ENCODE measurements at places on chromosomes 1 and 21. TPM values are rescaled to one million over a fixed set of nuclear protein-coding genes. Genes with fewer than 3 reads are reported as not detected.

The LCE3E gene
- total RNA-seq: not detected

DNA sequence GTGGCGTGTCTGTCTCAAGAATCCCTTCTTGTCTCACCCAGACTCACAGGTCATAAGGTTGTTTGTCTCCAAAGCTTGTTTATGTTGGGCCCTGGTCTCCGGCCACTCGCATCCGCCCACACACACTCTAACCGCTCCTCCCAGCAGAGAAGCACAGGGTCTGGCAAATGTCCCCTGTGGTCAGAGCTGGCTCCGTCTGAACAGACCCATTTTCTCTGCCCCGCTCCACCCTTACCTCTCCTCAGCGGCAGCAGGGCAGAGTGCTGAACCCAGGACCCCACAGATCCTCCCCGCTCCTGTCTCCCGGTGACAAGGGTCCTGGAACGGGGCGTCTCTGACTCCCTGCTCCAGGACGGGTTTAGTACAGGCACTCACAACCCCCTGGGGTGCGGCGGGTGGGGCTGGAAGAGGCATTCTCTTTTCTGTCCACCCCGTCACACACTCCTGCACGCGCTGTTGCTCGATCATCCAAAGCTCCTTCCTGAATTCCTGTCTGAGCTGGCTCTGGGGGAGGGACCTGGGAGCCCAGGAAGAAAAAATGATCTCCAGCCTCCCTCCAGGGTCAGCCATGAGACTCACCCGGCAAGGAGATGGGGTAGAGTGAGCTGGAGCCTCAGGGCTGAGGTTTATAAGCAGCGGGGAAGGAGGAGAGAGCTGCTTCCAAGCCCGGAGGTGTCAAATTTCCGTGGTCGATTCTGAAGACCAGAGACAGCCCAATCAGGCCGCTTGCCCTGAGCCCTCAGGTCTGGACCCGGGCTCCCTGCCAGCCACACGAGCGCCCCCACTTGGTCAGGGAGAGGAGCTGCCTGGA, at the start of gene S100A13:
S100A13 (minus strand) TSS at position 602 of the 811 bp plus-strand sequence. CDS start 1,033 bp downstream, outside the sequence.
- DNase-seq: peak; percentile 89

The FOXO6 gene
- total RNA-seq: 0.98 TPM

GRCh38 chr1:7493711-7494454, 277.2 kb upstream of the VAMP3 start:
- no peak for DNase-seq

GRCh38 chr1:12052008-12052573, 11.0 kb upstream of the TNFRSF8 start:
- no peak for DNase-seq

The EPHB2 gene
- total RNA-seq: 7.5 TPM

- peak; percentile 82 for DNase-seq
Observed at GRCh38 chr1:154342836-154343472, 17.6 kb downstream of the ATP8B2 start.

The PGBD5 gene
- 2.4 TPM for total RNA-seq

DNA sequence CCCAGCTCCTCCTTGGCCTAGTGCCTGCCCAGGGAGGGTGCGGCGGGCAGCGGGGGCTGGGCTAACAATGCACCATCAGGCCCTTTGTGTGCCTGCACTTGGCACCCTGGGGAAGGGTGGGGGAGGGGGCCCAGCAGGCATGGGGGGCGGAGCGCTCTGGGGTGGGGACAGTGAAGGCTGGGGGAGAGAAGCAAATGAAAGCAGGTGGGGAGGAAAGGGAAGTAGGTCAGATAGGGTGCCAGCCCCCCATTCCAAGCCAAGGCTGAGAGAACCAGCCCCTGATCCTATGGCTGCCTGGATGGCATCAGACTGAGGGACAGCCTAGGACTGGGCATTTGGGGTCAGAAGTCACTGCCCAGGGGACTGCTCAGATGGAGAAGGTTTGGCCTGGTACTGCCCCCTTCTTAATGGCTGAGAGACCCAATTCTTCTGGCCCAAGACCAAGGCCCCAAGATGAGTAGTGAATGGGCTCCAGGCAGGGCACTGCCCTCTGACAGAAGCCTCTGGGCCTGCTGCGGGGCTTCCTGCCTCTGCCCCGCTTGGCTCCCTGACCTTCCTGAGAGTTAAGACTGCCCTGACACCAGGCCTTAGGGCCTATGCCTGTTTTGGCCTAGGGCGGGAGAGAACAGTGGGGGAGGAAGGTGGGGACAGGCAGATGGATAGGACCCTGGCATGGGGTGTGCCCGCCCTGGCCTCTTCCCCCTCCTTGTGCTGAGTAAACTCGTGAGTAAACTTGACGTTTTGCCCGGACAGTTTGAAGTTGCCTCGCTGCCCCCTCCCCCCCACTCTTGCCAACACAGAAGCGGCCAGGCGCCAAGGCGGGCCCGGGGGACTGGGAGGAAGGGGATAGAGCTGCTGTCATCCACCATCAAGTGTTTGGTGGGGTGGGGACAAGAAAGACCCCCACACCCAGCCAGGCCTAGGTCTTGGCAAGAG, 2.7 kb downstream of the ZBTB7B start:
- DNase-seq: peak; percentile 85

The ZFP69 gene
- 3.1 TPM for total RNA-seq

All from upper lobe of left lung (tissue), 6 donors.